ENCODE measurements at places on chromosomes 7 and 10.

DNA sequence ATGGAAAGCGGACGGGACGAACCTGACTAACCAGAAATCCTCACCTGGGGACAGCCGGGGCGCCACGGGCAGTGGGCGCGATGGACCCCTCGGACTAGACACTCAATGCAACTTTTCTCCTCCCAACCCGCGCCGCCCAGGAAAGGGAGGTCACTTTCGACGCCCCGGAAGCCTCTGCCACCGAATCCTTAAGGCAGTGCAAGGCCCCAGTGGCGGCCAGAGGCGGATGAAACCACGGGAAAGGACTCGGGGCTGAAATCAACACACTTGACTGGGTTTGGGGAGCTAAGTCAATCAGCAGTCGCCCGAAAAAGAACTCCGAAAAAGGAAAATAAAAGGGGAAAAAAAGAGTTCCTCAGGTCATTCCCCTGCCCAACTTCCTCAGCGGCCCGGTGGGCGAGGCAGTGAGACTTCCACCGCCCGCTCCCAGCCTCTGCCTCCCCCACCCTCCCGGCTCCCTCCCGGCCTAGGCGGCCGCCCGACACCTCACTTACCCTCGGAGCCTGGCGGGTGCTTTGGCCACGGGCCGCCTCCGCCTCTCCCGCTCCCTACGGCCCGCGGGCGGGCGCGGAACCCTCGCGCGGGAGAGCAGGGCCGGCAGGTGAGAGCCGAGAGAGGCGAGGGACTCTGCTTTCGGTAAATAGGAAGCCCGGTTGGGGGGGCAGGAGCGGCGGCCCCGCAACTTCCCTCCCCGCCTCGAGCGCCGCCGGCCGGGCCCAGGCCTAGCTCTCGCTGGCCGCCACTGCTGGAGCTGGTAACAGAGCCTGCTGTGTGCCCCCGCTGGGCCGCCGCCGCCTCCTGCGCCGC, 518 bp downstream of the WAPL start:
- peak; percentile 37 for DNase-seq

- no peak for DNase-seq
These were observed 582.4 kb upstream of the FZD8 start for GRCh38 chr10:36224431-36224985.

GRCh38 chr10:79354141-79354540, 6.9 kb downstream of the PPIF start:
- no peak for DNase-seq

DNA sequence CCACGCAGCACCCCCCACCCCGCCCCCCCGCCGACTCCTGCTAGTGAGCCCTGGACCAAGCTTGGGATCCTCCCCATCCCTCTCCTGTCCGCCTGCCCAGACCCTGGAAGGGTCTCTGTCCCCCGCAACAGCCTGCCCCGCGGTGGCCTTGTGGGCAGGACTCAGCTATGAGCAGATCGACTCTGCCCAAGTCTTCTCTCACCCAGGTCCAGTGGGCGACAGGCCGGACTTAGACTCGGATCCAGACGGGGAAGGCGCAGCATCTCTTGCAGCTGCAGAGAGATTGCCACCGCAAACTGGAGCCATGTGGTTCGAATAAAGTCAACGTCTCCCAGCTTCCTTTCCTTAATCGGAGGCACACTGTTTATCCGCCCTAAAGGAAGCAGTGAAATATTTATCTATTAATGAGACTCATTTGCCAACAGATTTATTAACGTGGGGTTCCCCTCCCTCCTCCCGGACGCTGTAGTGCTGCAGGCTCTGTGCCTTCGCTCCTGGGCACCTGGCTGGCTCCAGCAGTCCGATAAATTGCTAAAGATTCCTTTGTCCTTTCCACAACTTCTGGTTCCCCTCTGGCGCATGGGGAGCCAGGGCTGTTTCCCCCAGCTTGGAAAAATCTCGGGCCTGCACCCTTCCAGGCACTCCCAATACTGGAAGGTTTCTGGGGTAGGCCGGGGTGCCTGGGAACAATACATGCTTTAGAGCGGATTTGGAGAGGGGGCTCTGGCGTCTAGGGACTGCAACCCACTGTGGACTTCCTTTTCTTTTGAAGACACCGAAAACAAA, 634 bp upstream of the HOXA7 start:
- peak; percentile 15 for DNase-seq

DNA sequence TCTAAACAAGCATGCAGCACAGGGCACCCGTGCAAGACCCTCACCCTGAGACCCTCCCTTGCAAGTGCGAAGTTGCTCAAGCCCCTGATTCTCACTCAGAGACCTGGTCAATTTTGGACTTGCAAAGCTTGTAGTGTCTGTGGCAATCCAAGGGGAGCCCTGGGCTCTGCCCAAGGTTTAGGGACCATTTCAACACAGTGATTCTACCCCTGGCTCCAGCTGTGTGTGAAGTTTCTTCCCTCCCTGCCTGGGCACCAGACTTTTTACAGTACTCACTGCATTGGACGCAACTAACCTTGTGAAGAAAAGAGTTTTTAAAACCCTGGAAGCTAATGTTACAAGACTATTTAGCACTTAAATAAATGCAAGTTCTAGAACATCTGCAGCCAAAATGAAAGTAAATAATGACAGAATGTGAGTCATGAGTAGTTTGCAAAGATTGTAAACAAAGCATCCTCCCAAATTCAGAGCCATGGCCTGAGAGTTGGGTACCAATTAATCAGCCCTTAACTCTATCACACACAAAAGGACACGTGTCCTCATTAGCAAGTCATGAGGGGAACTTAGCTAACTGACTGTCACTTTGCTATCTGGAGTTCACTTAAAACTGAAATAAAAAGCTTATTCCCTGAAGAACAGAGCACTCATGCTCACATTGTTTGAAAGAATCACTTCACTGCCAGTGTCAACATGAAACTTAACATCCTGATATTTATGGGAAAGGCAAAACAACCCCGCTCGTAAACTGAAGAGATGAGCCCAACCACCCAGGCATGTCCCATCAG, 48.1 kb downstream of the RGS10 start:
- DNase-seq = no peak

- DNase-seq = no peak
These were observed 5.1 kb upstream of the LRRC27 start for GRCh38 chr10:132326925-132327324.

GRCh38 chr10:13528875-13529713, at the start of gene BEND7:
Gene BEND7 (minus strand): TSS chr10:13529014. CDS start chr10:13528533, 481 bp downstream.
- DNase-seq = no peak

GRCh38 chr10:8389630-8390029, 335.1 kb downstream of the GATA3 start:
- no peak for DNase-seq

DNA sequence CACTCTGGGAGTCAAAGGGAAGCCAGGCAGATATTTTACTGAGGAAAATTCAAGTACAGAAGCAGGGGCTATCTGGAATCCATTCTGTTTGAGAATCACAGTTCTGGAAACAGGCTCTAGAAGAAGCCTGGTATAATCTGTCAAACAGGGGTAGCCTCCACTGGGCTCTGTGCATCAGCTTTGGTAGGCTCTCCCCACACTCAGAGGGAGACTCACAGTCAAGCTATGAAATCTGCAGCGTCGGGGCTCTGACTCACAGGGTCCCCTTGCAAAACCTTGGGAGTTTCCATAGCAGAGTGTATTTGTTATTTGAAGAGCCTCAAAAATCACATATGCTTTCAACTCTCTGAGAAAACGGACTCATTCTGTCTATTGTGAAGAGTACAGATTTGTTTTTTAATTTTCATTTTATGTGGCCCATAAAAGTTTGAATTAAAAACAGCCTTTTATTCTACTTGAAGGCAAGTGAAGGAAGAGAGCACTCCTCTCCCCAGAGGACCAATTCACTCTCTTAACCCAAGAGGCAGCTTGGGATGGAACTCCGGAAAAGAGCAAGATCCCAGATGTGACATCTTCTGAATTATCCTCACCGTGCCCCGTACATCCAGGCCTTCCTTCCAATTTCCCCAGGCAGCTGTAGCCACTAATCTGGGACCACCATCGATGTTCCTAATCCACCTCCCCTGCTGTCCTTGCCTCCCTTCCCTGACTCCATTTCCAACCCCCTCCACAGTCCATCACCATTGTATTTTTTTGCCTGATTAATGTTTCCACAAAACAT, 590.9 kb upstream of the MGMT start:
- no peak for DNase-seq

DNA sequence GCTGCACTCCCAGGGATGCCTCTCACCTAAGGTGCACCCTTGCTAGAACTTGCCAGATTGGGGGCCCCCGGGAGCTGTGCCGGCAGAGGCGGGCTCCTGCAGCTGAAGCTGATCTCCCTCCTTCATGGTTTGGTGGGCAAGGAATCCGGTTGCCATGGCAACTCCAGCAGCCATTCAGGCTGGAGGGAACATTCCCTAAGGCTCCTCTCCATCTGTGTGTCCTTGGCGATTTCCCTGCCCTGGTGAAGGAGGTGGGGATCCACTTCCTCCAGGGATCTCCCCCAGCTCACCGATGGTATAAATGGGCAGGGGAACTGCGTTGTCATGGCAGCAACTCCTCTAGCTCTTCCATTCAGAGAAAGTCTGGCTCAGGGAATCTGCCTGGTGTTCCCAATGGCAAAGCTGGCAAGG, 49.6 kb upstream of the GPR158 start:
- no peak for DNase-seq

DNA sequence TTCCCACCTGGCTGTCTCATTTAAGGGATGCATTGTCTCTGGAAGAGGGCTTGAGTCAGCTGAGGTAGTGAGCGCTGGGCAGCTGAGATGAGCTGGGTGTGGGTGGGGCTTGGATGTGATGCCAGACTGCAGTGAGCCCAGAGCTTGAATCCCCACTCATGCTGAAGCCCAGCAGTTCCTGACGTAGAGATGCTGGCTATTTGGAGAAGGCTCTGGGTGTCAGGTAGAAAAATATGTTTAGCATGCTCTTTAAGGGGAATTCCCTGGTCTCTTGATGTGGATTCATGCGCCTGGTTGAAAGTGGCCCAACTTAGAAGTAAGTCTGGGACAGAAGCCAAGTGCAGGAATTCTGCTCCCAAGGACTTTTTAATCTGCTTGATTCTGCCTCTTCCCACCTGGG, 241.5 kb upstream of the IGFBP3 start:
- DNase-seq = no peak

DNA sequence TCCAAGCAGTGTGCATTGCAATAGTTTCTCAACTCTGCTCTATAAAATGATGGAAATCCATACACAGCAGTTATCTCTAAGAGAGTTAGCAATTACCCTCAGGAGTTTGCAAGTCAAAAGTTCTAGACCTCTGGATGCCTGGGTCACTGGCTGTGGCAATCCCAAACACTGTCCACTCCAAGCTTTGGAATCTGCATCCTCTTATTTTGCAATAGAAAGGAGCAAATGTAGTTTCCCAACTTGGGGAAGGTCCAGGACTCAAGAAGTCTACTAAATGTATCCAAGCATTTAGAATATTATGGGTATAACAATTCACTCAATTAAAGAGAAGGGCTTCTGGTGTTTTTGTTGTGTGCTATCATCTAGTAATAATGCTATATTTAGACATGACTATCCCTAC, 131.3 kb upstream of the NRP1 start:
- DNase-seq = no peak

DNA sequence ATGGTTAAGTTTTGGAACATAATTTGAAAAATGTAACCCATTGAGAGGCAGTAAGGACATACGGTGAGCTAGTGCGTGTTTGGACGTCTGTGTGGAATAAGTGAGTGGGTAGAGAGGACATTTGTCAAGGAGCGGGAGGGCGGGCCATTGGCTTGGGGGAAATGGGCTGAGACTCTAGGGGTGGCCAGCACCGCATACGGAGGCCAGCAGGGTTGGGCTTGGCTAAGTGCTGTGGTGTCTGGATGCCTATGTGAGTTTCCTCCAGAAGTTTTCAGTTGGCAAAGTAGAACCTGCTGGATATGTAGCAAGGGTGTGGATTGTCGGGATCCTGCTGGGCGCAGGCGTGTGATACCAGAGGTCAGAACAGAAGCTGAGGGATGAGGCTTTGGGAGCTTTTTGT, 103.0 kb downstream of the TCF7L2 start:
- DNase-seq = no peak

DNA sequence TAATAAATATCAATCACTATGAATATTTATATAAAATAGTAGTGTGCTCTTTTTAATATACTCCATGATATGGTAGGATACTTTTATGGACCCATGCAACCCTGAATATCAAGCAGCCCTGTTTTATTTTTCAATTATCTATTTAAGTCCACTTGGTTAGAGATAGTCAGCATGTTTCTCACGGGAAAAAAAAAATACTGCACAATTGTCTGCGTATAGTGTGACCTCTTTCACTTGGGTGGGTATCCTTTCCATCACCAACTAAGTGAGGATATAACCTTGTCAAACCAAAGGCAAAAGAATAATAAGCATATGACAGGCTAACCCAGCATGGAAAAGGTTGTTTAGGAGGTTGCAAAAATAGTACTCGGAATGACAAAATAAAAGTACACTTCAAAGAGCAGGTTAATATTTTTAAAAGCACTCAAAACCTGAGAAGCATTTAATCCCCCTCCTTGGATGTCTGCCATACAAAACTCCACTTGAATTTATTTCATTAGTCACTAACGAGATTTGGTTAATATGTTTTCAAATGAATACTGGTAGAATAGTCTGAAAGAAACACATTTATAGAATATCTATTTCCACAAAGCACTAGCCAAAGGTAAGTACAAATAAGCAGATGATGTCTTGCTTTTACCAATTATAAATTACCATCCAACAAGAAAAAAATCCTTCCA, 76.5 kb downstream of the IMMP2L start:
- no peak for DNase-seq

DNA sequence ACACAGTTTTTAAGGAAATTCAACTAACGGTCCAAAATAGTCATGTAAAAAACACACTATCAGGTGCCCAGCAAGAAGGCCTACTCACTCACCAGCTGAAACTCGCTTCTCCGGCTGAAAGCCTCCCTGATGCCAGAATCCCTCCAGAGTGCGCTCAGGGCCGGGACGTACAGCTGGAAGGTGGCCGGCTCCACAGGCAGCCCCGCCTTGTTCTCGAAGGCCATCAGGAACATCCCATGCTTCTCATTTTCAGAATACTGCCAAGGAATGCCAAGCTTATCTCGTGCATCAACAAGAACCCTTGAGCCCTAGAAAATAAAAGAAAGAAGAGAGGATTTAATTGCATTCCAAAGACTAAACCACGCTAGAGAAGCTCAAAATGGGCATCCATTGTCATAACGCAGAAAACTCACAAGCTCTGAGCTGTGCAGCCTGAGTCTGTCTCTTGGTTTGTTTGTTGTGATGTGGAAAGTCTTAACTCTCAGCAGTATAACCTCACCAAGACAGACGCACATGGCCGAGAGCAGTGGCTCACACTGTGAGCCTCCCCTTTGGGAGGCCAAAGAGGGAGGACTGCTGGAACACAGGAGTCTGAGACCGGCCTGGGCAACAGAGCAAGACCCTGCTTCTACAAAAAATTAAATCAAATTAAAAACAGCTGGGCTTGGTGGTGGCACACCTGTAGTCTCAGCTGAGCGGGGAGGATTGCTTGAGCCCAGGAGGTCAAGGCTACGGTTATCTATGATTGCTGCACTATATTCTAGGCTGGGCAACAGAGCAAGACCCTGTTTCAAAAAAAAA, 49.1 kb downstream of the GNA12 start:
- no peak for DNase-seq
